ENCODE measurements at places on chromosomes 1 and 21. TPM values are rescaled to one million over a fixed set of nuclear protein-coding genes. Genes with fewer than 3 reads are reported as not detected.

Gene GUCA2B
- total RNA-seq: not detected

DNA sequence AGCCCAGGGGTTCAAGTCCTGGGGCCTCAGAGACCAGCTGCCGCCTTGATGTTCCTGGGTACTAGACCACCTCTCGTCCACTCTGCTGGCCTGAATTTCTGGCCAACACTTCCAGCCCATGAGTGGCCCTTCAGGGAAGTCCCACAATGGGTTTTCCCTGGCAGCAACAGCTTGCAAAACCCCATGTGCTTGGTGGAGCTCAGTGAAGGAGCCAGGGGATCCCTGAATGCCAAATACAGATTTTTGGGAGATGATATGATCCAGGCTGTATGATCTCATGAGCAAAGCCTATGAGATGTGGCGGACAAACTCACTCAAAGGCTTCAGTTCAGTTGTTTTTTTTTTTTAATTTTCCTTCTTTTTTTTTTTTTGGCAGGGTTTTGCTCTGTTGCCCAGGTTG lies 9.6 kb upstream of the RASSF5 start:
- no peak overlapping the region for H3K4me3 ChIP-seq
- H3K36me3 ChIP-seq: peaks cover 14% of the 10 kb centered on the region
- no peak overlapping the region for H3K27ac ChIP-seq
- peaks cover 43% of the 10 kb centered on the region for H3K4me1 ChIP-seq
- no peaks in the 10 kb centered on the region for H3K27me3 ChIP-seq
- DNase-seq: no peak

DNA sequence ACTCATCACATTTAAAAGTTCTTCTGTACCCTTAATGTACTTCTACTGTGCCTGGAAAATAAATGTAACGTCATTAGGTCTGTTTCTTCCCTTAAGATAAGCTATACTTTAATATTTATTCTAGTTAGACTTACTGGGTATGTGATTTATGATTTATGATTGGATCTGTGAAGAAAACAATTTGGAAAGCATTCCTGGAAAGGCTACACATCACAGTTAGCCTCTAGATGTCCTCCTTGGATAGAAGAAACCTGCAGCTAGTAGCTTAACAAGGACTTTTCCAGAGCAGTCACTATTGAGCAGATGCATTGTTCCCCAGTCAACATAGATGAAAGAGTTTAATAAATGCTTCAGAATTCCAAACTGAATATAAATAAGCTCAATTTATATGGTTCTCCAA lies 22.2 kb upstream of the ABL2 start:
- DNase-seq: no peak
- no peak overlapping the region for H3K27ac ChIP-seq
- H3K4me1 ChIP-seq: no peaks in the 10 kb centered on the region
- H3K27me3 ChIP-seq: no peaks in the 10 kb centered on the region

DNA sequence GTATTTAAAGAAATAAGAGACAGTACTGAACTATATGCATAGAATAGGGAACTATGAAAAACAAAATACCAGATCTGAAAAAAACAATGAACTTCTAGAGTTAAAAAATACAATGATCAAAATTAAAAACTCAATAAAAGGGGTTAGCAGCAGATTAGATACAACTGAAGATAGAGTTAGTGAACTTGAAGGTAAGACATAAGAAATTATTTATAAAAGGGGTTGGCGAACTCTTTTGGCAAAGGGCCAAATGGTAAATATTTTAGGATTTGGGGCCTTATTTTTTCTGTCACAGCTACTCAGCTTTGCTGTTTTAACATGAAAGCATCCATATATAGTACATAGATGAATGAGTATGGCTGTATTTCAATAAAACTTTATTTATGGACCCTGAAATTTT lies 111.4 kb downstream of the ST3GAL3 start:
- no peak for DNase-seq
- H3K4me3 ChIP-seq: no peak overlapping the region
- H3K27ac ChIP-seq: no peak overlapping the region
- H3K36me3 ChIP-seq: peaks cover 17% of the 10 kb centered on the region
- H3K4me1 ChIP-seq: peaks cover 9% of the 10 kb centered on the region
- H3K27me3 ChIP-seq: no peaks in the 10 kb centered on the region

Gene FCAMR
- total RNA-seq: not detected

- no peak overlapping the region for H3K4me3 ChIP-seq
- no peaks in the 10 kb centered on the region for H3K4me1 ChIP-seq
- no peak for DNase-seq
- no peaks in the 10 kb centered on the region for H3K27me3 ChIP-seq
Observed at GRCh38 chr1:168621356-168621755, 45.0 kb downstream of the XCL1 start.

- H3K27ac ChIP-seq: no peak overlapping the region
- H3K36me3 ChIP-seq: no peaks in the 10 kb centered on the region
Observed at GRCh38 chr1:172293429-172293828, 127.1 kb upstream of the C1orf105 start.

Gene SLC44A5
- 10.1 TPM for total RNA-seq

Gene GSTM5
- 1.4 TPM for total RNA-seq

- no peak for DNase-seq
- H3K27ac ChIP-seq: no peak overlapping the region
- no peaks in the 10 kb centered on the region for H3K36me3 ChIP-seq
Observed at GRCh38 chr1:173545688-173546087, 57.2 kb downstream of the SLC9C2 start.

- peaks cover 9% of the 10 kb centered on the region for H3K27me3 ChIP-seq
- DNase-seq: no peak
Observed at GRCh38 chr21:43825936-43826622, 36.7 kb downstream of the RRP1 start.

DNA sequence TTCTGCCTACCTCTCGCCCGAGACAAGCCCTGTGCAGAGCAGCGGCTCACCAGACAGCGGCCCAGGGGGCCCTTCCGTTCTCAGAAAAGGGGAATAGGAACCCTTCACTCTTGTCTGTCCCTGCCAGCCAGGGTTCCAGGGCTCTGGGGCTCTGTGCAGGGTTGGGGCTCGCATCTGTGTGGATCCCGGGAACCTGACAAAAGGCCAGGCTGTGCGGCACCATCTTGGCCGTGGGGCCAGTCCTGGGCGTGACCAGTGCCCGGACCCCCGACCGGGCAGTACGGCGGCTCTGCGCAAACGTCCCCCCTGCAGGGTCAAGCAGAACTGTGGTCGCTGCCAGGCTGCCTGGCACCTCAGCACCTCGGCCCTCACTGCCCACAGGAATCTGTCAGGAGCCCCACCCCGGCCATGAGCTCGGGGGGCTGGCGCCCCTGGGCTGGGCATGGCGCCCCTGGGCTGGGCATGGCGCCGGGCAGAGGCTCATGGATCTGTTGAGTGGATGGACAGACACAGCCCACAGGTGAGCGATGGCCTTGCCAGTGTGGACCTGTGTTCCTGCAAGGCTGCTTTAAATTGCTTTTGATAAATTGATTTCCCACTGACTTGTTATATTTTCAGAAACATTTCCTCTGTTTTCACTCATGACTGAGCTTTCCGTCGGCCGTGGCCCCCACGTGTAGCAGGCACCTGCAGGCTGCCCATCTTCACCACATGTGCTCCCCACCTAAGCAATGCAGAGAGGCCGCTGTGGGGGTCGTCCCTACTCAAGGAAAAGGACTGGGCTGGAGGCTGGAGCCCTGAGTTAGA lies 59.0 kb downstream of the SLX9 start:
- H3K27me3 ChIP-seq: no peaks in the 10 kb centered on the region
- no peak overlapping the region for H3K4me3 ChIP-seq
- H3K4me1 ChIP-seq: peaks cover 49% of the 10 kb centered on the region
- H3K36me3 ChIP-seq: no peaks in the 10 kb centered on the region
- H3K27ac ChIP-seq: no peak overlapping the region

Gene TRIM63
- total RNA-seq: 0.42 TPM

DNA sequence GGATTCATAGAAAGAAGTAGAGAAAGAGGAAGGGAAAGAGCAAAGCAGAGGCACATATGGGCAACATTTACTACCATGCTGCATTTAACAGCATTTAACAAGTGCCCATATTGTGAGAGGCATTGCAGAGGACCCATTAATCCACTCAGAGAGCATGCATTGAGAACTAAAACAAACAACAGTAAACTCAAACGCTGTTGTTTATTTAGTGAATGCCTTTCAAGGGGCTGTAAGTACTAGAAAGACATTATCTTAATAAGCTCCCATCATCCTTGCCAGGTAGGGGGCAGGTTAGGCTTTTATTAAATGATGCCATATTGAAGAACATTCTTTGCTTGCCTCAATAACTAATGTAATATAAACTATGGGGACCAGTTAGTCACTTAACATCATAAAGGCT lies 254.3 kb upstream of the DAB1 start:
- no peaks in the 10 kb centered on the region for H3K36me3 ChIP-seq
- no peak for DNase-seq
- no peak overlapping the region for H3K27ac ChIP-seq
- H3K4me3 ChIP-seq: no peak overlapping the region
- no peaks in the 10 kb centered on the region for H3K27me3 ChIP-seq

DNA sequence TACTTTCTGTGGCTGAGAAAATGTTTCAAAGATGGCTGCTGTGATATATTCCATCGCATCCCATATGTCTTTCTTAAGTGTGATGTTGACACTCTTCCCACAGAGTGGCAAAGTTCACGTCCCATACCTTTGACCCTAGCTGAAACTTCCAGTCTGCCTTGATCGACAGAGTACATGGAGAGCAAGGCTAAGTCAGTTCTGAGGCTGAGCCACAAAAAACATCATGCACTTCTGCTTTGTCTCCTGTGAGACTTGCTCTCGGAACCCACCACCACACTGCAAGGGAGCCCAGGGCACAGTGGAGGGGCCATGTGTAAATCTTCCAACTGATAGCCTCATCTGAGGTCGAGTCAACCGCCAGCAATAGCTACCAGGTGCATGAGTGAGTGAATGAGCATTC lies 431.9 kb upstream of the RUNX1 start:
- H3K4me1 ChIP-seq: no peaks in the 10 kb centered on the region
- H3K4me3 ChIP-seq: no peak overlapping the region
- H3K27ac ChIP-seq: no peak overlapping the region
- peaks cover 5% of the 10 kb centered on the region for H3K27me3 ChIP-seq
- no peak for DNase-seq
- no peaks in the 10 kb centered on the region for H3K36me3 ChIP-seq

GRCh38 chr1:202752774-202753173 lies 42.5 kb upstream of the SYT2 start:
- no peak for DNase-seq
- H3K4me1 ChIP-seq: no peaks in the 10 kb centered on the region
- H3K27me3 ChIP-seq: no peaks in the 10 kb centered on the region
- H3K27ac ChIP-seq: no peak overlapping the region
- peaks cover 84% of the 10 kb centered on the region for H3K36me3 ChIP-seq
